ENCODE measurements at places on chromosomes 7 and 10. TPM values are rescaled to one million over a fixed set of nuclear protein-coding genes. Genes with fewer than 3 reads are reported as not detected.
A peak's percentile ranks its signal among the peaks of the same experiment; 100 is the strongest.

Gene NME8
- not detected for total RNA-seq

Gene FGFR2
- 5.7 TPM for total RNA-seq

Gene TAS2R41
- not detected for total RNA-seq

Gene VAX1
- 4.6 TPM for total RNA-seq

Gene ASAH2
- total RNA-seq, result 6.5 TPM

Gene DENND2A
- 1.4 TPM for total RNA-seq

DNA sequence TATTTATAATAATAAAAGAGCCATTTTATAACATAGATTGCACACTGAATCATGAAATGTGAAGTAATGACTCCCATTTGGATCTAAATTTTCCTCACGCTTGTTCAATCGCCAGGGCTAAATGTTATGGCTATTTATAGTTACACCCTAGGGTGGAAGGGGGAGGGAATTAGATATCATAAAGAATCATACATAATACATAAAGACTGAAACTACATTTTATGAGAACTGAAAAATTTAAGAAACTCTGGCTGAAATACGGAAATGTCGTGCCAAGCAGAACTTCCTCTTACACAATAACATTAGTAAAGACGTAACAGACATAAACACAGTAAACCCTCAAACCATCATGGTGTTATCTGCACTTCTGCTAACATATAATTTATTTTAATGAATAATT is 327.5 kb upstream of the PHF14 start:
- DNase-seq, result no peak
- H3K36me3 ChIP-seq, result no peaks in the 10 kb centered on the region
- H3K4me1 ChIP-seq, result no peaks in the 10 kb centered on the region
- no peak overlapping the region for H3K4me3 ChIP-seq
- no peak overlapping the region for H3K27ac ChIP-seq

DNA sequence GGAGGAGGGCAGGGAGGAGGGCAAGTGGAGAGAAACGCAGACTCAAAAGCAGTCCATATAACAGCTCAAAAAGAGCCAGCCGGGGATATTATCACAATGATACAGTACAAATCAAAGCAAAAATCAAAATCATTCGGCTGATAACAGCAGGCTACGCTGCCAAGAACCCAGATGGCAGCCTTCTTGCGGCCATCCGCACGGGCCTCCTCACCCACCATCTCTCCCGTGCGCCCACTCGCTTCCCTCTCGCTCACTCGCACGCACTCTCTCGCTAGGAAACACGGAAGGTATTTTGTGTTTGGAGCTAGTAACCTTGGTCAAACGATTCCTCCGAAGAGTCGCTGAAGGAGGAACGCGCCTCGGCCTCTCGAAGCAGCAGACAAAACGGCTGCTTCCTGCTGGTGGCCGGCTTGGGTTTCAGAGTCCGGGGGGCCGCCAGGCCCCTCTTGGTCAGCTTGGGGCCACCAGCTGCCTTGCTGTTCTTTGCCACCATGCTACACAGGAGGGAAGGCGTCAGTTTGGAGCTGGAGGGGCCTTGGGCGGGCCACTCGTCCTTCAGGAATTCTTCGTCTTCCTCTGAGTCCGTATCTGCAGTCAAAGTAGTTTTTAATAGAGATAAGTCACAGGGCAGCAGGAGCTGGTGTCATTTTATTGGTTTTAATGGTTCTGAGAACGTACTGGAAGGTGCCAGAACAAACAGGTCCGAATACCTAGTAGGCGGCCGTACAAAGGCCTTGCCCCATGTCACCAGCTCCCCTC is 68.9 kb downstream of the SLC29A4 start:
- H3K27me3 ChIP-seq, result no peaks in the 10 kb centered on the region
- H3K4me1 ChIP-seq, result 0 out of 2 replicates have a peak, but pooled peaks cover 5% of the 10 kb centered on the region
- peaks cover 5% of the 10 kb centered on the region for H3K36me3 ChIP-seq
- H3K4me3 ChIP-seq, result no peak overlapping the region
- no peak overlapping the region for H3K27ac ChIP-seq

GRCh38 chr10:126160971-126161630 is 227.2 kb downstream of the ADAM12 start:
- H3K4me1 ChIP-seq, result no peaks in the 10 kb centered on the region
- DNase-seq, result no peak
- H3K36me3 ChIP-seq, result no peaks in the 10 kb centered on the region
- no peak overlapping the region for H3K27ac ChIP-seq
- H3K4me3 ChIP-seq, result no peak overlapping the region
- H3K27me3 ChIP-seq, result no peaks in the 10 kb centered on the region

DNA sequence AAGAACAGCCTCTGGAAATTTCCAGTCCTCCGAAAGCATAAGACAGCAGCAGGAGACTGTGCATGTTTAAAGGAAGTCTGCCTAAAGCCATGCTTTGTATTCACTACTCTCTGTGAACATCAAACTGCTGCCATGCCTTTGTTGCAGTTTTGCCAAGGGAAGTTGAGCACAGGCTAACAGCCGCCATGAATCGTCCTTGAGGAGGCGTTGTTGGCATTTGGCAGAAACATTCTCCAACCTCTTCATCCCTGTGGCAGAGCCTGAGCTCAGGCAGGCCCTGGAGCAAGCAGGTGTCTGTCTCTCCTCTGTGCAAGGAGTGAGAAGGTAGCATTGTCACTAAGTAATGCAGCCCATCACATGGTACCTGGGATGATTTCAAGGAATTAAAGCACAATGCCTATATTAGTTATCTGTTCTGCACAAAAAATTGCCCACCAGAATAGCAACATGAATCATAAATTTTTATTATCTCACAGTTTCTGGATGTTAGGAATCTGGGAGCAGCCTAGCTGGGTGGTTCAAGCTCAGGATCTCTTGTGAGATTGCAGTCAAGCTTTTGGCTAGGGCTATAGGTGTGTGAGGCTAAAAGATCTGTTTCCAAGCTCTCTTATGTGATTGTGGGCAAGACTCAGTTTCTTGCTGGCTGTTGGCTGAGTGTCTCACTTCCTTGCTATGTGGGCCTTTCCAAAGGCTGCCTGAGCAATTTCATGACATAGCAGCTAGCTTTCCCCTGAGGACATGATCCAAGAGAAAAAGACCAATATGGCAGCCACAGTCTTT is 46.5 kb upstream of the KIAA1217 start:
- no peak overlapping the region for H3K27ac ChIP-seq
- H3K36me3 ChIP-seq, result no peaks in the 10 kb centered on the region
- no peak for DNase-seq
- H3K4me3 ChIP-seq, result no peak overlapping the region
- no peaks in the 10 kb centered on the region for H3K4me1 ChIP-seq

GRCh38 chr7:127704211-127704610 is 52.2 kb downstream of the SND1 start:
- no peak overlapping the region for H3K4me3 ChIP-seq
- H3K27me3 ChIP-seq, result no peaks in the 10 kb centered on the region
- H3K4me1 ChIP-seq, result peaks cover 4% of the 10 kb centered on the region
- no peak for DNase-seq
- H3K27ac ChIP-seq, result no peak overlapping the region

DNA sequence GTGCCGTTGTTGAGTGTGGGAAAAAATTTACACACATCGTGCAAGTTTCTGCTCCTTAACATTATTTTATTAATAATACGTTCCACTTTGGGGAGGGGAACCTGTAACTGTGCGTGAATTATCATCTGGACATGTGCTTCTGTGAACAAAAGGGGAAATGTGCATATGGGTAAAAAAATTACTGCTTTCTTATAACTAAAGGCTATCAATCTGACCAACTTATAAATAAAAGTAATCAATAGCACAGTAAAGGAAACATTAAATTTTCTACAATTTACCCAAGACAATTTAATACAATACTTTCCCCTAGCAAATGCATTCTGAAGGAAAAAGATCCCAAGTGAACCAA is 4.5 kb downstream of the TWIST1 start:
- H3K27me3 ChIP-seq, result no peaks in the 10 kb centered on the region
- no peaks in the 10 kb centered on the region for H3K4me1 ChIP-seq
- peak overlapping the region; percentile 48 for H3K4me3 ChIP-seq

DNA sequence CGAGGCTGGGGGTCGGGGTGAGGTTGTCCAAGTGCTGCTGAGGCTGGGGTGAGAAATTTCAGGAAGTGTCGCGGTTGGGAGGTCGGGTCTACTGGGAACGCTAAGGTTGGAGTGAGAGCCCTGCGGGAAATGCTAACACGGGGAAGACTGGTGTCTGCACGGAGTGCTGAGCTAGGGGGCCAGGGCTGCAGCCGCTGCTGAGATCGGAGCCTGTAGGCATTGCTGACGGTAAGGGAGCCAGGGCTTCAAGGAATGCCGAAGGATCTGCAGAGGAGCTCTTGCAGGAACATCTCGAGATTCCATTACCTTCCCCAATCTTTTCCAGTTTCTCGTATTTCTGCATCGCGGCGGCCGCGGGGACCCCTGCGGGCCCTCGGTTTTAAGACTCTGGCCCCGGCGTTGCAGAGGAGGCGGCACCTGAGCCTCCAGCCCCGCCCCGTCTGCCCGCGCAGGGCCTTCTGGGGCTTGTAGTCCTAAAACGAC is at the start of gene CDK5:
Gene CDK5 (minus strand): TSS at position 392 of the 483 bp plus-strand sequence. CDS start 49 bp downstream, at position 343.
- H3K4me1 ChIP-seq, result peaks cover 35% of the 10 kb centered on the region
- H3K4me3 ChIP-seq, result peak within 1 kb of the TSS; percentile 83
- H3K27ac ChIP-seq, result peak within 1 kb of the TSS; percentile 99
- no peaks in the 10 kb centered on the region for H3K27me3 ChIP-seq
- H3K36me3 ChIP-seq, result peaks cover 2% of the 10 kb centered on the region
- no peak for DNase-seq

DNA sequence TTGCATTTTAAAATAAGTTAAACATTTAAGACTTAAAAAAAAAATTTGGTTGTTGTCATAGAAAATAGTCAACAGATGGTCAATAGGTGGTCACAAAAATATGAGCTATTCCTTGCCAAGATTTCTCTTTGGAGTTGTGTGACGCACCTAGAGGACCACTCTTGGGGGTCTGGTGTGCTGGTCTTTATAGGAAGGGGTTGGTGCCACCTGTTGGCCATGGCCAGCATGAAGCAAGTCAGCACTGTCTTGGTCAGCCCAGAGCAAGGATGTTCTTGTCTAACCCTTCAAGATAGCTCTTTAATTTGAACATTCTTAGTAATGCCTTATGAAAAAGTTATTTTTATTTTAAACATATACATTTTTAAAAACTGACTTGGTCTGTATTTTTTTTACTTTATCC is 267.9 kb upstream of the CNTNAP2 start:
- no peaks in the 10 kb centered on the region for H3K27me3 ChIP-seq
- H3K36me3 ChIP-seq, result no peaks in the 10 kb centered on the region
- H3K4me3 ChIP-seq, result no peak overlapping the region
- no peaks in the 10 kb centered on the region for H3K4me1 ChIP-seq
- H3K27ac ChIP-seq, result no peak overlapping the region
- no peak for DNase-seq

- peaks cover 53% of the 10 kb centered on the region for H3K36me3 ChIP-seq
- no peaks in the 10 kb centered on the region for H3K27me3 ChIP-seq
- H3K4me3 ChIP-seq, result no peak overlapping the region
- no peak overlapping the region for H3K27ac ChIP-seq
Measured at GRCh38 chr7:73452999-73453635, 19.5 kb downstream of the FZD9 start.

DNA sequence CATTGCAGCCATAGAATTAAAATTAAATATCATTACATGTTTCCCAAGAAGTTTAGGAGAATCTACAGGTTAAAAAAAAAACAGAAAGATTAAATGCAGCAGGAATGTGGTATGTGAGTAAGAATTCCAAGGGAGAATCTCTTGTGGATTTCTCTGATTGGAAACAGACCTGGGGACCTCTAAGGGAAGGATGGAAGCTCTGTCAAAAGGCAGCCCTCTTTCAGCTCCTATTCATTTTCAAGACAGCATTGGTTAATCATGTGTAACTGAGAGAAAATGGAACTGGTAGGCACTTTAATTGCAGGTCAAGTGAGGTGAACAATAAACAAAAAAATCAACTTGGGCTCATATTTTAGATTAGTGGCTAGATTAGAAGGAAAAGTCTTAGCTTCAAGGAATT is 81.4 kb upstream of the MTPN start:
- DNase-seq, result no peak

GRCh38 chr10:101405001-101405400 is 51.0 kb downstream of the BTRC start:
- no peaks in the 10 kb centered on the region for H3K4me1 ChIP-seq
- no peak for DNase-seq
- H3K27me3 ChIP-seq, result no peaks in the 10 kb centered on the region
- H3K4me3 ChIP-seq, result no peak overlapping the region
- no peak overlapping the region for H3K27ac ChIP-seq
- H3K36me3 ChIP-seq, result no peaks in the 10 kb centered on the region

DNA sequence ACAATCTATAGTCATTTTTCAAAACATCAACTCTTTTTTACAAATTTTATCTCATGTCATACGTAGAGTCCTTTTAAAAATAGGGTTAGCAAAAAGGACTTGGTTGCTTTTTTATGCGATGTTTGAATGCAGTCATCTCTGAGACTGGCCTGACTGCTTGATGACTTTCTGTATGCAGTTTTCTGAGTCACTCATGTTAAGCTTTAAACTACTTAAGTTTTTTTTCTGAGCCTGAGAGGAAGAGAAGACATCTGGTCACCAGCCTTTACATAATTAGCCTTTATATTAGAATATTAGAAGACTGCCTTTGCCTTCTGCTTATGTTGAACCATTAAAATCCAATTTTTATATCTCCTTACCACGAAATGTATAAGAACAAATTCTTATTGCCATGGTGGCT is 834.4 kb upstream of the MBL2 start:
- H3K4me1 ChIP-seq, result no peaks in the 10 kb centered on the region
- H3K36me3 ChIP-seq, result no peaks in the 10 kb centered on the region
- no peak for DNase-seq

DNA sequence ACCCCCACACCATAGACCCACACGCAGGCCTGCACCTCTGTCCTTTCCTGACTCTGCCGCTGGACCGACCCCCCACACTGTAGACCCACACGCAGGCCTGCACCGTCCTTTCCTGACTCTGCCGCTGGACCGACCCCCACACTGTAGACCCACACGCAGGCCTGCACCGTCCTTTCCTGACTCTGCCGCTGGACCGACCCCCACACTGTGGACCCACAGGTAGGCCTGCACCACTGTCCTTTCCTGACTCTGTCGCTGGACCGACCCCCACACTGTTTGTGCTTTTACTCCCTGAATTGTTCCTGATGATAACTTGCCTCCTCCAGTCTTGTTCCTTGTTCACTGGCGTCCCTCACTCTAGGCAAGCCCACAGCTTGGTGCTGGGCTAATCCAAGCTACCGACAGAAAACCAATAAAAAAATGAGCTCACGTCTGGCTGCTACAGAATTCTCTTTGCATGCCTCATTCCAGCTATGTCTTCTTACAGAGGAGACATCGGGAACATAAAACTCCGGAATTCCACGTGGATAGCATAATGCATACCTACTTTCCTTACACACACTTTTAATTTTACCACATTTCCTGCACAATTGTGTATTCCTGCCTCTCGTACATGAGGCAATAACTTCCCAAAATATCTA is 494.3 kb downstream of the PTPRN2 start:
- no peak for DNase-seq
- H3K36me3 ChIP-seq, result no peaks in the 10 kb centered on the region
- no peak overlapping the region for H3K27ac ChIP-seq
- H3K4me1 ChIP-seq, result no peaks in the 10 kb centered on the region
- peaks cover 2% of the 10 kb centered on the region for H3K27me3 ChIP-seq

DNA sequence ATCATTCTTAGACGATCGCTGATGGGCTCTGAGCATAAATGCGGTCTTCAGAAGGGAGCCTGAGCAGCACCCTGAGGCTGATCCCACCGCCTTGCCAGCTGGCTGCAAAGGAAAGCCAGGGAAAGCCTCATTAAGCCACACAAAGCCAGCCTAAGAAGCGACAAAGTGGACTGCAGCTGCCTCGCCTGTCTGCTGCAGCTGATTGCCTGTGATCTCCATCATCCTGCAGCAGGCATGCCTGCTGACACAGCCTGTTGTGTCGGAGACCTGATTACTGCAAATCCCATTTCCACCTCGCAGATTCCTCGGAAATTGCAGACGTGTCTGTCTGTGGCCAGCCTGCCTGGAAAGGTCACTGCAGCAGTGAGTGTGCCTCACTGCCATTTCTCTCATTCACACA is 1087.0 kb upstream of the AUTS2 start:
- no peak overlapping the region for H3K4me3 ChIP-seq
- DNase-seq, result no peak
- no peak overlapping the region for H3K27ac ChIP-seq

All from Panc1 (cell line).